ENCODE measurements at places on chromosomes 1 and 21.

- DNase-seq: no peak
These were observed 17.1 kb upstream of the APOBEC4 start for GRCh38 chr1:183670169-183670568.

GRCh38 chr1:47434051-47434842 lies 3.6 kb upstream of the FOXD2 start:
- DNase-seq: peak; percentile 79

- no peak for DNase-seq
These were observed 64.3 kb downstream of the ZNF281 start for GRCh38 chr1:200345520-200345919.

- DNase-seq: no peak
These were observed 49.3 kb downstream of the STX6 start for GRCh38 chr1:180973369-180973768.

GRCh38 chr1:44949286-44949685 lies 37.1 kb downstream of the EIF2B3 start:
- DNase-seq: no peak

- DNase-seq: no peak
These were observed 1656.1 kb downstream of the KCNT2 start for GRCh38 chr1:194952171-194952570.

DNA sequence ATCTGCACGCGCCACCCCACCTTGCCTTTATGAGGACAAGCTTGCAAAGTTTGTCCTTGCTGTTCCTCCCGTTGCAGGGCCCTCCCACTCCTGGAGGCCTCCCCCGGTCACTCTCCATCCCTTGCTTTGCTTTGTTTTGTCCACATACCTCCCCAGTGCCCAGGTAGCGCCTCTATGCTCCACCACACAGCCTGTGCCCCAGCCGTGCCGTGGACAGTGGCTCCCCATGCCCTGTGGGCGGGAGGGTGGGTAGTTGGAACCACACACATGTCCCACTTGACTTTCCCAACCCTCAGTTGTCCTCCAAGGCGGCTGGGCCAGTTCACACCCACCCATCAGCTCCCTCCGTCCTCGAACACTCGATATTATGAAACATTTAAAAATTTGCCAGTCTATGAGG lies 24.6 kb downstream of the SLX9 start:
- no peak for DNase-seq

DNA sequence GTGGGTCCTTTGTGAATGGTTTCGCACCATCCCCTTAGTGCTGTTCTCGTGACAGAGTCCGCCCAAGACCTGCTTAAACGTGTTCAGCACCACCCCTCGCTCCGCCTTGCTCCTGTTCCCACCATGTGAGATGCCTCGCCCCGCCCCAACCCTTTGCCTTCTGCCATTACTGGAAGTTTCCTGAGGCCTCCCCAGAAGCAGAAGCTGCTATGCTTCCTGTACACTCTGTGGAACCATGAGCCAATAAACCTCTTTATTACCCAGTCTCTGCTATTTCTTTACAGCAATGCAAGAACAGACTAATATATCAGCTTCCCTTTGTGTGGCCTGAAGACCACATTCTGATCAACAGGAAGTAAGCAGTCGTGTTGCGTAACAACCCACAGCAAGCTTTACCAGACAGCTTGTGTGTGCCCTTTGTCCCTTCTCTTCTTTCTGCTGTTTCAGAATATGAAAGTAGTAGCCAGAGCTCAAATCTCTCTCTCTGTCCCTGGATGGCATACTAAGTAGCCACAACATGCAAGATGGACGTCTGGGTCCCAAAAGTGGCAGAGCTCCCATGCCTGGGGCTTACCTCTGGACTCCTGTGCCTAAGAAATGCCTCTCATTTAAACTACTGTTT lies 14.1 kb downstream of the HENMT1 start:
- DNase-seq: peak; percentile 22

GRCh38 chr1:204368996-204369726 lies 9.4 kb upstream of the PLEKHA6 start:
- DNase-seq: no peak

DNA sequence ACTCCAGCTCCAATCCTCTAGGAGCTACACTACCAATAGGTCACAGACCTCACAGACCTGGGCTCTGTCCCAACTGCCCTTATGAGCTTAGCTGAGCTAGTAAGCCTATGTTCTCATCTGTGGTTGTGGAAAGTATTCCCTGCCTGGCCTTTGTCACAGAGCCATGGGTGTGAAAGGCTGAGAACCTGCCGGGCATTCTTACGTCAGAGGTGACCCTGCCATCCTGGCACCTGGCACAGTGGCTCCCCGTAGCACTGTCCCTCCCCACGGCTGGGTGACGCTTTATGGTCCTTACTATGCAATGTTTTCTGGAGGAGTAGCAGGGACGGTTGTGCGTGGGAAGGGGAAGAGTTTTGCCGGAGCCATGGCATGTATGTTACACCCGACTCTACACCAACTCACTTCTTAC lies 3.5 kb downstream of the TNFRSF1B start:
- DNase-seq: no peak

- DNase-seq: no peak
These were observed 17.6 kb downstream of the ALDH4A1 start for GRCh38 chr1:18884727-18885126.

DNA sequence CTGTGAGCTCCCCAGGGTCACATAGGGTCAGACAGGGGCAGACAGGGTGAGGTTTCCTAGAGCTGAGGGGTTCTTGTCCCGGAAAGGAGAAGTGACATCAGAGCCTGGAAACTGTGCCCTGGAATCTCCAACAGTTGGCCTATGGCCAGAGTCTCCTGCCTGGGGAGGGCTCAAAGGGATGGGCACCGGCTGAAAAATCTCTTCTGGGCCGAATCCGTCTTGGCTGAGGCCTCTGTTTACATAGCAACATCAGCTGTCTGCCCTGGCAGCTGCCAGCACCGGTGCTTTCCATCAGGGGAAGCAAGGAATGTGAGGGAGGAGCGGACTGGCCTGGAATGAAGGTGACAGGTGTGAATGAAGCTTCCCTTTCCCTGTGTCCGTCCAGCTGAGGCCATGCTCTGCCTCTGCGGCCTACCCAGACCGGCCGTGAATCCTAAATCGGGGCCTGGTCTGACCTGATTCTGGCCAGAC lies 30.7 kb downstream of the VASH2 start:
- peak; percentile 81 for DNase-seq

- DNase-seq: no peak
These were observed 1.1 kb downstream of the CEP350 start for GRCh38 chr1:179955731-179956130.

DNA sequence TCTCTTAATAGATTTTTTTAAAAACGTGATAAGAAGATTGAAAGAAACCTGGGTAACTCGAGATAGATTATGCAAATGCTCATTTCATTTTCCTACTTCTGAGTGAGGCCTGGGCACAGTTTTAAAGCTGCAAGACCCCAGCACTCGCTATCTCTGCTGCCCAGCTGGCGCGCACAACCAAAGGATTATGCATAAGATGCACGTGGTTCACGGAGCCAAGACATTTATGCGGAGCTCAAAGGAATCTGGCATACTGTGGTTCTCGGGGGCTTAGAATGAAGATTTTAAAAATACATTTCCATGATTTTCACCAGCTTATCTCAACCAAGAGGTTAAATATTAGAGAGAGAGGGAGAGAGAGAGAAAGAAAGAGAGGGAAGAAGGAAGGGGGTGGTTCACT lies 210.9 kb downstream of the DSCAM start:
- no peak for DNase-seq

DNA sequence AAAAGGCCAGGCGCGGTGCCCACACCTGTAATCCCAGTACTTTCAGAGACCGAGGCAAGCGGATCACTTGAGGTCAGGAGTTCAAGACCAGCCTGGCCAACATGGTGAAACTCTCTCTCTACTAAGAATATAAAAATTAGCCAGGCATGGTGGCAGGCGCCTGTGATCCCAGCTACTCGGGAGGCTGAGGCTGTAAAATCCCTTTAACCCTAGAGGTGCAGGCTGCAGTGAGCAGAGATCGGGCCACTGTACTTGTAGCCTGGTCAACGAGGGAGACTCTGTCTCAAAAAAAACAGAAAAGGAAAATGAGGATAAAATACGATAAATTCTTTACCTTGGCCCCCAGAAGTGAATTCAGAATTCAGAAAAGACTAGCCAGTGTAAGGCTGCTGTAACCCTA lies 1.6 kb downstream of the TMEM50B start:
- DNase-seq: no peak

GRCh38 chr1:243834130-243834529 lies 15.9 kb downstream of the AKT3 start:
- no peak for DNase-seq

GRCh38 chr1:151994956-151995355 lies 1.3 kb upstream of the S100A10 start:
- peak; percentile 58 for DNase-seq

DNA sequence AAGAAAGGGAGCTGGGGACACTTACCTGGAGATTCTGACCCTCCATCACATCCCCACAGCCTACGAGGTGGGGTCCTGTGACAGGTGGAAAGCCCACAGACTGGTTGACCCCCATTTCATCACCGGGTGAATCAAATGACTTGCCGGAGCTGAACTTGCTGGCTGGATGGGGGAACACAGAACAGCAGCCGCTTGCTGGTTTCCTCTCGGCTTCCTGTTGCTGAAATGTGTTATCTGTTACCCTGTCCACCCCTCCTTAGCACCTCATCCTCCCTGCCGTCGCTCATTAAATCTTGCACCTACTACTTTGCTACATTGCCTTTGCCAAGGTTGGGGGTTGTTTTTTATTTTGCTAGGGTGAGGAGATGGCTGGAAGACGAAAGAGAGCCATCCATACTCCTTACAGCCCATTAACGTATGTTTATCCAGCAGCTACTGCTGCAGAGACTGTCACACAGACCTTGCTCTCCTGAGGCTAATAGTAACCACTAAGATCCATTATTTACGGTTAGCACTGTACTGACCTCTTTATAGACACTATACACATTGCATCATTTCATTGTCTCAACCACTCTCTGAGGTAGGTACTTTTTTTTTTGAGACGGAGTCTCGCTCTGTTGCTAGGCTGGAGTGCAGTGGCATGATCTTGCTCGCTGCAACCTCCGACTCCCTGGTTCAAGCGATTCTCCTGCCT lies 7.0 kb downstream of the PAFAH2 start:
- no peak for DNase-seq

DNA sequence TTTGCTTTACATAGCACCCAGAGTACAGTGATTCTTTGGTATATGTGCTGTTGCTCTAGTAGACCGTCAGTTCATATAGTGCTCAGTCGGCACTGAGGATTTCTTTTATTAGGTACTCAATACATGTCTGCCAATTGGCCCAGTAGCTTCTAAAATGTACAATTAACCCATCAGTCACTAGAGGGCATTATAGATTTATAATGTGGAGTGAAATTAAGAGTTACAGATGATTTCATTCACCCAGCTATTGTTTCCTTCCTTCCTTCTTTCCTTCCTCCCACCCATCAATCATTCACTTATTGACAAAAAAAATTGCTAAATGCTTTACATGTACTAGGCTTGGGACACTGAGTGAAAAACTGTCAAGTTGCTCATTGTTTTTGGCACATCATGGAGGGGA lies 263.6 kb upstream of the USP24 start:
- no peak for DNase-seq

DNA sequence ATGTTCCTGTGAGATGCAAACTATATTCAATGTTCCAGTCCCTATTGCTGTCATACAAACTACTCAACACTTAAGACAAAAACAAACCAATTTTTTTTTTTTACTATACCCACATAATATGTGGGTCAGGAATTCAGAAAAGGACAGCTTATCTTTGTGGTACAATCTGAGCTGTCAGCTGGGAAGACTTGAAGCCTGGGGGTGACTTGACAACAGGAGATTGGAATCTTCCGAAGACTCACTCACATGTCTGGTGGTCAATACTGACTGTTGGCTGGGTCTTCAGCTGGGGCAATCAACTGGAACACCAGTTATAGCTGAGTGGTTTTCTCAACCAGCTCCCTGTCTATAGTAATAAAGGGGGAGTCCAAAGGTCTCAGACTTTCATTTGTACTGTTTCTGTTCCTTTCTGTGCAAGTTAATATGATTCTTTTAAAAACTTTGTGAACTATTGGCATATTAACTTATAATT lies 81.7 kb upstream of the ATP1B1 start:
- DNase-seq: no peak
